ENCODE measurements at places on chromosomes 3 and 15.

DNA sequence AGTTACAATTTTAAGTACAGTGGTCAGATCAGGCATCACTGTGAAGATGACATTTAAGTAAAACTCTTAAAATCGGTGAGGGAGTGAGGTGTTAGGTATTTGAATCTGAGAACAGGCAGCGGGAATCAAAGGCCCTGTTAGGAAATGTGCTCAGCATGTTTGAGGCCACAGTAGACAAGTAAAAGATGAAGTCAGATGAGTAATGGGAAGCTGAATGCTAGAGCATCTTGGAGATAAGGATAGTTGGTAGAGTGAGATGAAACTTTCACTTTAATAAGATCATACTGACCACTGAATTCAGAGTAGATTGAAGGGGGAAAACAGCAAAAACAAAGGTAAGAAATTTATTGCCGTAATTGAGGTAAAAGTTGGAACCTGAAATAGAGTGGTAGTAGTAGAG, 61.6 kb downstream of the DCBLD2 start:
- no peak for DNase-seq

DNA sequence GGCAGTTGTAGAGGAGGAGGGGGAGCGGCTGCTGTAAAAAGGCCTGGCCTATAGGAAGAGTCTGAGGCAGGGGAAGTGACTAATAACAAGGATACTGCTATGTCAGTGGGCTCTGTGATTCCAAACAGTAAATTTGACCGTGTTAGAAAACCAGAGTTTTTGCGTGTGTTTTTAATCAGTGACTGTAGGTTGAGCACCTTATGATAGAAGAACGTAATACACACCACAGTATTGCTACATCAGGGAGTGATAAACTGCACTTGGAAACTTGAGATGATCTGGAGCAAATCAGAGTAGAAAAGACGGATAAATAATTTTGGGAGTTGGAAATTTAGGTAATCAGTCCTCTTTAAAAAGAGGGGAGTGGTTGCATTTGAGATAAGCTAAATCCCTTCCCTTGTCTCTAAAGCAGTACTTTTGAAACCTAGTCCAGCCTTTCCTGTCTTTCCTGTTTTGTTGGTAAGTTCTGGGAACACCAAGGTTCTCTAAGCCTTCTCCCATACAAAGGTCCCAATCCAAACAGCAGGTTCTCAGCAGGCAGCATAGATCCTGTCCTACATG, 130.5 kb upstream of the NR2E3 start:
- no peak for DNase-seq

DNA sequence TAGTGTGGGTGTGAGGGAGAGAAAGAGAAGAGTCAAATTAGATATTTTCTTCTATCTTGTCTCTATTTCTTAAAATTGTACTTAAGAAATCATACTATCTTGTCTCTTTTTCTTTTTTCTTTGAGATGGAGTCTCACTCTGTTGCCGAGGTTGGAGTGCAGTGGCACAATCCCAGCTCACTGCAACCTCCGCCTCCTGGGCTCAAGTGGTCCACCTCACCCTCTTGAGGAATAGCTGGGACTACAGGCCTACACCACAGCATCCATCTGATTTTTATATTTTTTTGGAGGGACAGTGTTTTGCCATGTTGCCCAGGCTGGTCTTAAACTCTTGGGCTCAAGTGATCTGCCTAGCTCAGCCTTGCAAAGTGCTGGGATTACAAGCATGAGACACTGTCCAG, 104.2 kb downstream of the MYO9A start:
- no peak for DNase-seq

DNA sequence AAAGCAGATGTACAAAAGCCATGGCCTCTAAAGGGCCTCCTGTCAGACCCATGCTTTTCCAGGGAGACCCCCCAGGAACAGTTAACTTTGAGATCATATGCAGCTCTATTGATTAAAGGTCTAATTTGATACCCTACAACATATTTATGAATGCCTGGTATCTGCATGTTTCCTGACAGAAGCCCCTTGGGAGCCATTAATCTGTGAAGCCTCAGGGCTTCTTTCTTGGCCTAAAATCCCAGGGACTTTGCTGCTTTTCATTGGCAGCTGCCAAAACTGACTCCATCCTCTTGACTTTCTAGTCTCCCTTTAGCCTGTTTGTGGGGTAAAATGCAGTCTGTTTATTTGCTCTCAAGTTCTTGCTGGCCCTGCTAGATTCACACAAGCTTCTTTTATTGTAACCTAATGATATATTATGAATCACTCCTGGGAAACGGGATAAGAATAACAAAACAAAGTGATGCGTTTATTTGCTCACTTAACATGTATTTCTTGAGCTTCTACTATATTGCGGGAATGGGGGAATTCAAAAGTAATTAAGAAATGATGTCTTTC, 257.0 kb downstream of the LSAMP start:
- DNase-seq = peak; percentile 85

GRCh38 chr3:171342200-171342599, 118.0 kb downstream of the TNIK start:
- DNase-seq = no peak

DNA sequence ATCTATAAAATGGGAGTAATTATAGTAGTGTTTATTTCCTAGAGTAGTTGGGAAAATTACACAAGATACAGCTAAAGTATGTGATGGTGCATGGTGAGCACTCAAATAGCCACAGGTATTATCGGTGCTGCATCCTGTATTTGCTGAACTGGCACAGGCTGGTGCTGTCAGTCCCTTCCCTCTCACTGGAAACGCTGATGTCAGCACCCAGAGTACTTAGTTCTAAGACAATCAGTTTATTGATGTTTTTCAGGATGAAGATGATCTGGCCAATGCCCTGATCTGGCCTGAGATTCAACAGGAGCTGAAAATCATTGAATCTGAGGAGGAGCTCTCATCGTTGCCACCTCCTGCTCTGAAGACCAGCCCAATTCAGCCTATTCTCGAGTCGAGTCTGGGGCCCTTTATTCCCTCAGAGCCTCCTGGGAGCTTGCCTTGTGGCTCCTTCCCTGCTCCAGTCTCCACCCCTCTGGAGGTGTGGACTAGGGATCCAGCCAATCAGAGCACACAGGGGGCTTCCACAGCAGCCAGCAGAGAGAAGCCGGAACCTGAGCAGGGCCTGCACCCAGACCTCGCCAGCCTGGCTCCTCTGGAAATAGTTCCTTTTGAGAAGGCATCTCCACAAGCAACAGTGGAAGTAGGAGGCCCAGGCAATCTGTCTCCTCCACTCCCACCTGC, 49.7 kb downstream of the TMEM39A start:
- no peak for DNase-seq

- no peak for DNase-seq
Measured at GRCh38 chr15:70569091-70569713, 194.2 kb downstream of the UACA start.

DNA sequence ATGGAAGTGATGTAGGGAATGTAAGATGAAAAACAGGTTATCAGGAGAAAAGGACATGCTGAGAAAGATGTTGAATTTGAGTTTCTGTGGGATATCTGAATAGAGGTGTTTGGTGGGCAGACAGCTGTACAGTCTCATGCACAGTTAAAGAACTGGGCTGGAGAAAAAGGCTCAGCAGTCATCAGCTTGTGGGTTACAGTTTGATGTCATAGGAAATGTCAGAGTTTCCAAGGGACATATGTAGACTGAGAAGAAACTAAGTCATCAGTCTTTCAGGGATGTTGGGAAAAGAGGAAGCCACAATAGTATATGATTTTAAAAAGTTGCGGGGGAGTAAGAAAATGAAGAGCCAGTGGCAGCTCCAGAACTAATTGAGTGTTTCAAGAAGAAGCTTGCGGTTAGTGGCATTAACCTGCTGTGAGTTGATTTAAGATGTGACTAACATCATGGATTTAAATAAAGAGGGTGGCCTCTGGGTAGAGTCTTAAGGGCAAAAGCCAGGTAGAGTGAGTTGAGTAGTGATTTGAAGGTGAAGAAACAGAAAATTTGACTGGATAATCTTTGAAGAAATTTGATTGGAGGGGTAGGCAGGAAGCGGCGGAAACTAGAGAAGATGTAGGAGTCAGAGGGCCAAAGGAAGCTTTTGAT, 24.6 kb downstream of the GORASP1 start:
- no peak for DNase-seq

- DNase-seq = no peak
Measured at GRCh38 chr3:51686512-51687215, 15.6 kb downstream of the TEX264 start.

GRCh38 chr3:184600685-184601377, 39.2 kb downstream of the EPHB3 start:
- peak; percentile 26 for DNase-seq

DNA sequence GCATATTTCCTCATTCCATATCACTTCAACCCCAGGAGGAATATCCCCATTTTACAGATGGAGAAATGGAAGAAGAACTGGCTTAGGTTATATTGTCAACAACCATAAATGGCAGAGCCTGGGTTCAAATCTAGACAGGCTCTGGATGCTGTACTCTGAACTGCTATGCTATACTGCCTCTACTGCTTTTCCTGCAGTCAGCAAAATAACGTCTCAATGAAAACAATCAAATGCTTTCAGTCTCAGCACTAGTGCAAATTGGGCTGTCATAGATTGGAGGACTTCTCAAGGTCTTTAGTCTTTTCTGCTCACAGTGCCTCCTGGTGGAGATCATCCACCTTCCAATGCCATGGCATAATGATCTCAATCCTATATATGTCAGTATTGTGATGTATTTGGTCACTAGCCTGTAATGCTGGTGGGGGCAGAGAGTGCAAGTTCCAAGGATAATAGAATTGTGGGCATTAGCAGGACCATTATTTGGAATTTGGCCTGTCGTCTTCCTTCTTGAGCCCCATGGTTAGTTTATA, 285.0 kb downstream of the CLSTN2 start:
- no peak for DNase-seq
